ENCODE measurements at places on chromosomes 6 and 20.

- DNase-seq, result no peak
- H3K36me3 ChIP-seq, result peaks cover 2% of the 10 kb centered on the region
- no peak overlapping the region for H3K4me3 ChIP-seq
- no peaks in the 10 kb centered on the region for H3K4me1 ChIP-seq
- H3K27me3 ChIP-seq, result no peaks in the 10 kb centered on the region
- no peak overlapping the region for H3K27ac ChIP-seq
These were observed 750.0 kb upstream of the CITED2 start for GRCh38 chr6:140124498-140124897.

DNA sequence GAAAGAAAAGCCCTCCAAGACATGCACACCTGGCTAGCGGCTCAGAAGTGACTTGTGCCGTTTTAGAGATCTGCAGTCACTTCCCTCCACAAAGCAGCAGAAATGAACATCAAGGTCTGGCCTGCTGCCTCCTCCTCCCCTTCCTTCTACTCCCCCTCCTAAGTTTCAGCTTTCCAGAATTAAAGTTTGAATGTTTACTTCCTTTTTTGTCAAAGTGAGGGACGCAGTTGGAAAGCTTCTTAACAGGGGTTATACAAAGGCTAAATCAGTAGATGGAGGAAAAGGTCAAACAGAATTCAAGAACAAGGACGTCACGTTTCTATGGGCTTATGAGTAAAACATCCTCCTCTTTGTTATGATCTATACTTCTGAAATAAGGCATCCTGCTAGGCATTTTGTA, 227.7 kb downstream of the SLC35F1 start:
- no peak overlapping the region for H3K4me3 ChIP-seq
- no peak for DNase-seq
- peaks cover 29% of the 10 kb centered on the region for H3K27me3 ChIP-seq
- H3K36me3 ChIP-seq, result no peaks in the 10 kb centered on the region
- no peaks in the 10 kb centered on the region for H3K4me1 ChIP-seq

- H3K4me3 ChIP-seq, result no peak overlapping the region
- no peaks in the 10 kb centered on the region for H3K36me3 ChIP-seq
- no peaks in the 10 kb centered on the region for H3K4me1 ChIP-seq
- peaks cover 37% of the 10 kb centered on the region for H3K27me3 ChIP-seq
- no peak for DNase-seq
These were observed 11.0 kb upstream of the LOC128125822 start for GRCh38 chr6:63561288-63561687.

GRCh38 chr6:109834131-109834530, 143.0 kb downstream of the FIG4 start:
- peaks cover 5% of the 10 kb centered on the region for H3K36me3 ChIP-seq
- no peaks in the 10 kb centered on the region for H3K27me3 ChIP-seq
- H3K27ac ChIP-seq, result no peak overlapping the region

DNA sequence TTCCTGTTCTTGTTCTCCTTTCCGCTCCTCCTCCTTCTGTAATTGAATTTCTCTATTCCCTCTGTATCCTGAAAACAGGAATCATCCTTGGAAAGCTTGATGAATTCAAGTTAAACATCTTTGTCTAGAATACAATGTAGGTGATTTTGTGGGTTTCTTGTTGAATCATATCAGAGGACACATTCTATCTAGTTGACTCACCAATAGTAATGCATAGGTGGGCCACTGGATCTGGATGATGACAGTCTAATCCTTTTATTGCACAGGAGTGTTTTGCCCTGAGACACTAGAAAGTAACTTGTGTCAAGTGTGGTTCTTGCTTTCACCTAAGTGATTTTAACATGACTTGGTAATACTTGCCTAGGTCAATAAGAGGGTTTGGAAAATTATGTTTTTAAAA, 164.3 kb downstream of the RFPL4B start:
- H3K27ac ChIP-seq, result no peak overlapping the region
- no peak for DNase-seq

- peak overlapping the region; percentile 13 for H3K27ac ChIP-seq
- H3K36me3 ChIP-seq, result no peaks in the 10 kb centered on the region
- H3K4me1 ChIP-seq, result peaks cover 11% of the 10 kb centered on the region
- peak overlapping the region; percentile 77 for H3K4me3 ChIP-seq
These were observed 27.3 kb downstream of the GSTA3 start for GRCh38 chr6:52881996-52882841.

GRCh38 chr6:31049518-31049917, 39.2 kb downstream of the MUC22 start:
- H3K27ac ChIP-seq, result no peak overlapping the region
- DNase-seq, result no peak
- no peak overlapping the region for H3K4me3 ChIP-seq
- H3K4me1 ChIP-seq, result no peaks in the 10 kb centered on the region

DNA sequence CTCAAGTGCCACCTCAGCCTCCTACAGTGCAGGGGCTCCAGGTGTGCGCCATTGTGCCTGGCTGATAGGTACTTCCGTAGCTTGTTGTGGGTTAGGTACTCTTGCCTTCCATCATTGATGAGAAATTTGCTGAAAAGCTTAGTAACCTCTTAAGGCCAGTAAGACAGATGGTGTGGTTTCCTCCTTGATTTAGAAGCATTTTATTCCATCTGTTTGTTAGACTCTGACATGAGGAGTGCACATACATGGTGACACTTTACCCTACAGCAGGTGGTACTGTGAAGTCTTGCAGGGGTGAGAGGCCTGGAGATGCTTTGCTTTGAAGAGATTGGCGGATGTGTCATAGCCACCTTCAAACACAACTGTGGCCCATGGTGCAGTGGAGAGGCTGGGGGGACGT, 14.8 kb upstream of the MTG2 start:
- H3K27me3 ChIP-seq, result no peaks in the 10 kb centered on the region
- H3K4me3 ChIP-seq, result no peak overlapping the region
- no peak overlapping the region for H3K27ac ChIP-seq
- no peaks in the 10 kb centered on the region for H3K4me1 ChIP-seq
- no peak for DNase-seq

DNA sequence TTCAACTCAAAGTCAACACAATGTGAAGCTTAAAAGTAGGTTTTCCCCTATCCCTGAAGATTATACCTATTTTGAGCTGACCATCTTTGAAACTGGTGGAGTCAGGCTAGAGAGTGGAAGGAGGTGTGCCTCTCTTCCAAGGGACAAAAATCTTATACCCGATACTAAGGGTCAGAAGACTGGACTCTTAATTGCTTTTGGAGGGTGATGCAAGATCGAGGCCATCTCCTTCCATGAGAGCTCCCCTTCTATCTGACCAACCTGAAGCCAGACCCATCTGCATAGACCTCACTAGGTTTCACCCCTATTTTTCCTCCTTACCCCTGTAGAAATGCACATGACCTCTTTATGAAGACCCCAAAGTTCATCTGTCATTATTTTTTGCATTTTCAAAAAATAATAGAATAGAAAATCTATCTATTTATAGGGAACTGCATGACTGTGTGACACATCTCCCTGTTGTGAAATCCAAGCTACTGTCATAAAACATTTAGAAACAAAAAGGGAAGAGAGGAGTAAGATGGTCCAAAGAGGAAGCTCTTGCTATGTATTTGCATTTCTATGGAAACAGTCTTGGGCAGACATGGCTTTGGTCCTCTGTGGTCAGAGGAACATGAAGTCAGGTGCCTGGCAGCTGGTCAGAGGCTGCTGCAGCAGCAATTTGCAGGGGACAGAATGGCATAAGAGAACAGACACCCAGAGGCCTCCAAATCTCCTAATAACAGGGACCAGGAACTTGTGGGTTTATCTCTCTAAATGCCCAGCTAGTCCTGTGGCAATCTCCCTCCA, 349.2 kb downstream of the MAFB start:
- no peaks in the 10 kb centered on the region for H3K4me1 ChIP-seq
- no peak overlapping the region for H3K4me3 ChIP-seq
- peaks cover 30% of the 10 kb centered on the region for H3K27me3 ChIP-seq
- H3K27ac ChIP-seq, result no peak overlapping the region

GRCh38 chr6:99130897-99131873, 183.4 kb upstream of the FBXL4 start:
- H3K27ac ChIP-seq, result no peak overlapping the region
- H3K4me1 ChIP-seq, result no peaks in the 10 kb centered on the region
- no peak overlapping the region for H3K4me3 ChIP-seq
- no peak for DNase-seq
- H3K27me3 ChIP-seq, result no peaks in the 10 kb centered on the region

DNA sequence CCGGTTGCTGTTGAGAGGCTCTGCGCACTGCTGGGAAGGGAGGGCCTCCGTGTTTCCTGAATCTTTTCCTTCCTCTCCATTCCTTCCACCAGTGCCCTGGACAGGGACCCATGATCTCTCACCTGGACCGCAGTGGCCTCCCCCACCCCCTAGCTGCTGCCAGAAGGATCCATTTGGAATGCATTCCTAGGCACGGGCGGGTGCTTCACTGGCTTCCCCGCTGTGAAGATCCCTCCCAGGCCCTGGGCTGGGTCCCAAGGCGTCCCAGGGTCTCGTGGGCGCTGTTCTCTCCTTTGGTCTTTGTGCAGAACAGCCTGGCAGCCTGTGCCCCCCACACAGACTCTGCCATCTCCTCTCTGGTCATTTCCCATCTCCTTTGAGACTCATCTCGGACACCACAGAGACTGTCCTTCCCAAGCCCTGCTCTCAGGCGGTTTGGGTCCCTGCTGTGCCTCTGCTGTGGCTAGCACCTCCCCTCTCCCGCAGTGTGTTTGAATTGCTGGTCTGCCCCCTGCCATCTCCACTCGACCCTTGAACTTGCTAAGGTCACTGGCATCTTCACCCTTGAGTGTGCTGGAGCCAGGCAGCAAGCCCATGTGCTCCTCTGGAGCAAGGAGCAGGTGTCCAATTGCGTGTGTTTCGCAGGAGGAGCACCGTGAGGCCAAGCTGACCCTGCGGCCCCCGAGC, 59.0 kb downstream of the TCP11 start:
- DNase-seq, result no peak
- peak overlapping the region; percentile 72 for H3K27ac ChIP-seq
- H3K36me3 ChIP-seq, result peaks cover 6% of the 10 kb centered on the region
- no peaks in the 10 kb centered on the region for H3K27me3 ChIP-seq
- no peak overlapping the region for H3K4me3 ChIP-seq
- H3K4me1 ChIP-seq, result peaks cover 4% of the 10 kb centered on the region

DNA sequence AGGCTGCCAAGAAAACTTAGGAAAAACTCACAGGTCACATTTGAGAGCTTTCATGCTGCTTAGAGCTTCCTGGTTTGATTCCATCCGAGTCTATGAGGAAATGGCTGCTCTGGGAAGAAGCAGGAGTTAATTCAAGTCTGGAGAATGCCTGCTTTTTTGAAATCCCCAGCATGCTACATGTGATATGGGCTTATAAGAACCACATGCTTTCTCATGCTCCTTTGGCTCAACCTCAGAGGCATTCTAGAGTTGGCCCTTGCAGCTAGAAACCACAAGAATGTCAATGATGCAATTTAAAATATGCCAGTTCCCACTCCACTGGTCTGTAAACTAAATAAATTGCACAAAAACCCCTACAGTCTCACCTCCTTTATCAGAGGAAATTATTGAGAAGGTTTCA, 142.9 kb upstream of the OLIG3 start:
- no peak overlapping the region for H3K4me3 ChIP-seq
- H3K36me3 ChIP-seq, result no peaks in the 10 kb centered on the region
- H3K27ac ChIP-seq, result no peak overlapping the region
- H3K27me3 ChIP-seq, result no peaks in the 10 kb centered on the region

DNA sequence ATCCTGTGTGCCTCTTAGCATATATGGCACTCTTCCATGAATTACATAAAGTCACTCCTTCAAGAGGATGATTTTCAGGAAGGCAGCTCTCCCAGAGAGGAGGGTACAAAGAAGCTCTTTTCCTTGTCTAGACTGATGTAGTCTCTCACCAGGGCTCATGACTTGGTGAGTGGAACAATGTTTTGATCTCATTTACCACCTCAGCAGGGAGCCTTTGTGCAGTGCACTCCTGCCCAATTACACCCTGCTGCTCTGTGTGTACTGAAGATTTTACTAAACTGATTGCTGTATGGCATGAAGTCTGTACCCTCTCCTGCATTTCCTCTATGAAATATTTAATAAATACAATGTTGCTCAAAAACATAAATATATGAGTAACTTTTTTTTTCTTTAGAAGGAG, 598.3 kb upstream of the HS3ST5 start:
- no peaks in the 10 kb centered on the region for H3K27me3 ChIP-seq
- H3K4me1 ChIP-seq, result no peaks in the 10 kb centered on the region
- no peak overlapping the region for H3K4me3 ChIP-seq
- H3K36me3 ChIP-seq, result no peaks in the 10 kb centered on the region
- H3K27ac ChIP-seq, result no peak overlapping the region

GRCh38 chr6:167409694-167410093, 84.8 kb downstream of the TTLL2 start:
- peaks cover 3% of the 10 kb centered on the region for H3K36me3 ChIP-seq
- no peak overlapping the region for H3K27ac ChIP-seq
- H3K27me3 ChIP-seq, result peaks cover 16% of the 10 kb centered on the region

DNA sequence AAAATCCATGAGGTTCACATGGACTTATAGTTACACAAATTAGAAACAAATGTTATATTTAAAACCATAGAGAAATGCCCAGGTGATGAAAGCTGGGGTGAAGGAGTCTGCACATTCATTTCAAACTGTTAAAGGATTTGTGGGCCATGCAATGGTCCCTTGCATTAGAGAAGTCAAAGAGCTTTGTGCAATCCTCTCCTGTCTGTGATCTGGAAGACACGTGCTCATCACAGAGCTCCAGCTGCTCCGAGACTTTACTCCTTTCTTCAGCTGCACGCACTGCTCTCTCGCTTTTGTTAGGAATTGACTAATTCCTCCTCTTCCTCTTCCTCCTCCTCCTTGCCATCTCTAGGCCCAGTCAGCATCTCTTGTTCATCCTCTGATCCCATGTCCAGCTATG, 4.1 kb upstream of the AIF1 start:
- no peak overlapping the region for H3K27ac ChIP-seq
- H3K36me3 ChIP-seq, result no peaks in the 10 kb centered on the region
- DNase-seq, result no peak
- H3K27me3 ChIP-seq, result no peaks in the 10 kb centered on the region
- H3K4me3 ChIP-seq, result no peak overlapping the region
- H3K4me1 ChIP-seq, result peaks cover 14% of the 10 kb centered on the region

GRCh38 chr6:165913676-165914570, 250.9 kb upstream of the PDE10A start:
- no peak overlapping the region for H3K4me3 ChIP-seq
- no peaks in the 10 kb centered on the region for H3K36me3 ChIP-seq
- no peak for DNase-seq
- no peak overlapping the region for H3K27ac ChIP-seq
- no peaks in the 10 kb centered on the region for H3K4me1 ChIP-seq

DNA sequence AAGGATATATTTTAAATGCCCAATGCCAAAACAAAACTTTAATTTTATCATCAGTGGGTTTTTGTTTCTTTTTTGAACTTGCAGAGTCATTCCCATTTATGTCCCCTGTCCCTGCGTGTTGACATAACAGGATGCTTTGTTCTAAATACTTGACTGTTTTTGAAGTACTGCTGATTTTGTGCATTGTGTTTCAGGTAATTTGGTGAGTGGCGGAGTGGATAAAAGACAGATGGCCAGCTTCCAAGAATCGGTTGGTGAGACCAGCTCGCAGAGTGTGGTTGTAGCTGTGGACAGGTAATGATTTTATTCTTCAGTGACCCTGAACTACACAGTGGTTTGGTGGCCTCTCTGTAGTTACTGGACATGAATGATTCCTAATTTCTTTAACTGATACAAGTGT, 50.5 kb upstream of the CSE1L start:
- no peaks in the 10 kb centered on the region for H3K27me3 ChIP-seq
- no peak overlapping the region for H3K27ac ChIP-seq
- no peak for DNase-seq
- H3K4me3 ChIP-seq, result no peak overlapping the region
- H3K36me3 ChIP-seq, result peaks cover 68% of the 10 kb centered on the region
- no peaks in the 10 kb centered on the region for H3K4me1 ChIP-seq

Data from central memory CD8-positive, alpha-beta T cell (primary cell).